Activated CD8-positive, alpha-beta memory T cell treated with anti-CD3 and anti-CD28 coated beads, Interleukin-2, amount 10 ng/mL, durations not matched to agents 7 days and 5 days (primary cell): ENCODE measurements at places on chromosomes 12 and 14.

DNA sequence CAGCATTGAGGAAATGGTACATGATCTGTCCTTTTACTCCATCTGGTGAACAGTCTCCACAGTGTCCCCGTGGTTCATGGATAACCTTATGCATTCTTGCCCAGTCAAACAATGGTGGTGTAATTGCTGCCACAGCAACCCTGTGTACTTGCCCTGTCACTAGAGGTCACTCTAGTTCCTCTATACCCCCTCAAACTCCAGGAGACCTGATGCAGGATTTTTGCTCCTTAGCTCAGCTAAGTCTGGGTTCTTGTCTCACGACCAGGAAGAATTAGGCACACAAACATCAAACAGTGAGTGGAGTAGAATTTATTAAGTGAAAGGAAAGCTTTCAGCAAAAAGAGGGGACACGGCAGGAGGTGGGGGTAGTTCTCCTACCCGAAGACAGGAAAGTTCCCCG is 24.7 kb upstream of the EEA1 start:
- H3K27me3 ChIP-seq = no peaks in the 10 kb centered on the region
- H3K4me3 ChIP-seq = no peak overlapping the region
- no peak for DNase-seq
- H3K36me3 ChIP-seq = no peaks in the 10 kb centered on the region
- H3K4me1 ChIP-seq = no peaks in the 10 kb centered on the region

- H3K27me3 ChIP-seq = no peaks in the 10 kb centered on the region
- H3K27ac ChIP-seq = peak overlapping the region; percentile 3
- peaks cover 14% of the 10 kb centered on the region for H3K36me3 ChIP-seq
- H3K4me1 ChIP-seq = peaks cover 23% of the 10 kb centered on the region
- peak; percentile 52 for DNase-seq
These were observed 1149.5 kb downstream of the BCL11B start for GRCh38 chr14:98122527-98122926.

DNA sequence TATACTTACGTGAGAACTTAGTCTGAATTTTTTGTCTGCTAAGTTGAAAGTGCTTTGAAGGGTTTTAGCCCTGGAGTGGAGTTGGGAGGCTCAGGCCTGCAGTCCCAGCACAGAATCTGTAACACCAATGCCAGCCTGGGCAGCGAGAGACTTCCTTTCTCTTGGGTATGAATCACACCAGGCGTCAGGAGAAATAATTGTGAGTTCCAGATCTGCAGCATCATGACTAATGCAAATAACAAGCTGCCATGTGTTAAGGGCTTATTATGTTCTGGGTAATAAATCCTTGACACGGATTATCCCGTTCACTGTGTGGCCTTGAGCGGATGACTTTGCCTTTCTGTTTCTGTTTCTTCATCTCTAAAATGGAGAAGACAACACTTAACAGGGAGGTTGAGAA is 70.6 kb downstream of the B4GALNT3 start:
- no peak overlapping the region for H3K27ac ChIP-seq
- no peaks in the 10 kb centered on the region for H3K27me3 ChIP-seq
- no peaks in the 10 kb centered on the region for H3K36me3 ChIP-seq
- H3K4me1 ChIP-seq = no peaks in the 10 kb centered on the region

- H3K4me1 ChIP-seq = no peaks in the 10 kb centered on the region
- DNase-seq = no peak
- no peaks in the 10 kb centered on the region for H3K36me3 ChIP-seq
- H3K27me3 ChIP-seq = no peaks in the 10 kb centered on the region
- no peak overlapping the region for H3K27ac ChIP-seq
- H3K4me3 ChIP-seq = no peak overlapping the region
These were observed 357.7 kb upstream of the FLRT2 start for GRCh38 chr14:85172290-85172689.

- DNase-seq = no peak
- peaks cover 32% of the 10 kb centered on the region for H3K4me1 ChIP-seq
- no peaks in the 10 kb centered on the region for H3K27me3 ChIP-seq
- H3K27ac ChIP-seq = peak overlapping the region; percentile 44
These were observed 12.3 kb downstream of the PPHLN1 start for GRCh38 chr12:42338280-42338679.

GRCh38 chr14:86722612-86723253 is 1192.8 kb downstream of the FLRT2 start:
- no peak for DNase-seq
- no peaks in the 10 kb centered on the region for H3K27me3 ChIP-seq
- no peak overlapping the region for H3K4me3 ChIP-seq
- no peaks in the 10 kb centered on the region for H3K4me1 ChIP-seq
- H3K36me3 ChIP-seq = no peaks in the 10 kb centered on the region
- H3K27ac ChIP-seq = no peak overlapping the region

DNA sequence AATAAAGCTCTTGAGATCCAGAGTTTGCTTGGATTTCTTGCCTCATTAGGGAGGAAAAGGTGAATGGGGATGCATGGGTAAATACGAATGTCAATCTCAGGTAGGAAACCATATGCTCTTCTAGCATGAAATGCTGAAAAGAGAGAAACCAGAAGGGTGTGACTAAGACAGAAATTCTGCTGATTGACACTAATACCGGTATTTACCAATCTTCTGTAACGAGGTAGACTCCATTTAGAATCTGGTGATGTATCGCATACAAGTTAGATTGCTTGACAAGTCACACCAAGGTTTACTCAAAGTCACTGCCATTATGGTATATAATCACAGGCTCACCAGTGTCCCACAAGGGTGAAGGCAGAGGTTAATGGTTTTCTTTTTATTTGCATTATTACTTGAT is 337.9 kb downstream of the NRXN3 start:
- H3K4me1 ChIP-seq = no peaks in the 10 kb centered on the region
- no peaks in the 10 kb centered on the region for H3K27me3 ChIP-seq
- H3K4me3 ChIP-seq = no peak overlapping the region
- H3K36me3 ChIP-seq = no peaks in the 10 kb centered on the region

DNA sequence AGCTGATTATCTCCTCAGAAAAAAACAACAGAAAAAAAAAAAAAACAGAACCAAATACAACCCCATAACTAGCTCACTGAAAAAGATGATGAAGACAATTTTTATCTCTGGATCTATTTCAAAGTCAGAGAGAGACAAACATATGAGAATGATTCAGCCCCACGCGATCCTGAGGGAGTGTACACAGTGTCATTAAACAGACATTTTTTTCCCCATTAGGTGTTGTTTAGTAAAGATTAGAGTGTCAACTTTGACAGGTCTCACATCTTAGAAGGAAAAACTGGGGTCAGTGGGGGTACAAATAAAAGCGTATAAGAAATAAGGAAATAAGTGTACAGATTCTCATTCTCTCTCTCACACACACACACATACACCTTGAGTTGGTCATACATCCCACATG is 635.4 kb downstream of the NRXN3 start:
- no peak for DNase-seq
- H3K27me3 ChIP-seq = no peaks in the 10 kb centered on the region
- H3K4me3 ChIP-seq = no peak overlapping the region

- H3K36me3 ChIP-seq = no peaks in the 10 kb centered on the region
- H3K27ac ChIP-seq = no peak overlapping the region
- peaks cover 4% of the 10 kb centered on the region for H3K27me3 ChIP-seq
- DNase-seq = no peak
These were observed 17.7 kb upstream of the STXBP6 start for GRCh38 chr14:25067600-25067999.

- peaks cover 53% of the 10 kb centered on the region for H3K27me3 ChIP-seq
- H3K4me1 ChIP-seq = peaks cover 1% of the 10 kb centered on the region
- no peak overlapping the region for H3K27ac ChIP-seq
These were observed 360.4 kb downstream of the MED13L start for GRCh38 chr12:115916910-115917668.

DNA sequence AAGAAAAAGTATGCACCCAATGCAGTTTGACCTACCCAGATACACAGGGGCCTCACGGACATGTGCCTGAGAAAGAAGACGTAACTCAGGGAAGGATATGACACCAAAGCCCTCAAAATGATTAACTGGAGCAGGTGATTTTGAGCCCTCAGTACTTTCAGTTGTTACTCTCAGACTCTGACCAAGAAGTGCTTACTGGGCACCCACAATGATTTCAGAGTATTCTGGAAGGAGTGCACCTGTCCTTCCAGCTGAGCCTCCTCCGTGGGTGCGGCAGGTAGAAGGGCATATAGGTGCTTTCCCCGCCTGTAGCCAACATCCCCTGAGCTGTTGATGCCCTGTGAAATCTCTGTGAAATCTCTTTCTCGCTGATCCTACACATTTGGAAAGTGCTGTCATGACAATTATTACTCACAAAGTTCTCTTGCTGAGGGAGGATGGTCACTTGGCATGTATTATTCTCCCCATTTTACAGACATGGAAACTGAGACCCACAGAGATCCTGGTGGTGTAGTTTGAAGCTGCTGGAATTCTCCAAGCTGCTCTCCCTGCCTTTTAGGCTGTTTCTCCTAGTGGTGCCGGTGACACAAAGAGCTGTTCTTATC is 154.3 kb upstream of the CCND2 start:
- peak overlapping the region; percentile 59 for H3K4me3 ChIP-seq
- peaks cover 61% of the 10 kb centered on the region for H3K4me1 ChIP-seq
- H3K27ac ChIP-seq = peak overlapping the region; percentile 89
- H3K36me3 ChIP-seq = no peaks in the 10 kb centered on the region
- peak; percentile 65 for DNase-seq

DNA sequence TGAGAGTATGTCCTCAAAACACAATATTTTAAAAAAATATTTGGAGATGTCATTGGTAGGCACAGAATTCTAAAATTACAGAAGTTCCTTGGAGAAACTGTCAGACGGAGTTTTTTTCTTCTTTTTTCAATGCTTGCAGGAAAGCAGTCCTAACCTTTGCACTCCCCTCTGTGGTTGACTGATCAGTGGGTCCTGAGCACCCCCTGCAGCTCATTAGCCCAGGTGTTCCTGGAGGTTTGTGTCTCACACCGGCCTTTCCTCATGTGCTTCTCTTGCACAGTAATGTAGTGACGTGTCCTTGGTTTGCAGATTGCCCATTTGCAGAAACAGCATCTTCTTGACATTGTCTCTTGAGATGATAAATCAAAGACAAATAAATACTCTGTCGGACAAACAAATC is 513.0 kb downstream of the TMEM121 start:
- H3K4me1 ChIP-seq = peaks cover 1% of the 10 kb centered on the region
- peaks cover 53% of the 10 kb centered on the region for H3K27me3 ChIP-seq
- no peak overlapping the region for H3K4me3 ChIP-seq
- H3K27ac ChIP-seq = no peak overlapping the region
- no peaks in the 10 kb centered on the region for H3K36me3 ChIP-seq

DNA sequence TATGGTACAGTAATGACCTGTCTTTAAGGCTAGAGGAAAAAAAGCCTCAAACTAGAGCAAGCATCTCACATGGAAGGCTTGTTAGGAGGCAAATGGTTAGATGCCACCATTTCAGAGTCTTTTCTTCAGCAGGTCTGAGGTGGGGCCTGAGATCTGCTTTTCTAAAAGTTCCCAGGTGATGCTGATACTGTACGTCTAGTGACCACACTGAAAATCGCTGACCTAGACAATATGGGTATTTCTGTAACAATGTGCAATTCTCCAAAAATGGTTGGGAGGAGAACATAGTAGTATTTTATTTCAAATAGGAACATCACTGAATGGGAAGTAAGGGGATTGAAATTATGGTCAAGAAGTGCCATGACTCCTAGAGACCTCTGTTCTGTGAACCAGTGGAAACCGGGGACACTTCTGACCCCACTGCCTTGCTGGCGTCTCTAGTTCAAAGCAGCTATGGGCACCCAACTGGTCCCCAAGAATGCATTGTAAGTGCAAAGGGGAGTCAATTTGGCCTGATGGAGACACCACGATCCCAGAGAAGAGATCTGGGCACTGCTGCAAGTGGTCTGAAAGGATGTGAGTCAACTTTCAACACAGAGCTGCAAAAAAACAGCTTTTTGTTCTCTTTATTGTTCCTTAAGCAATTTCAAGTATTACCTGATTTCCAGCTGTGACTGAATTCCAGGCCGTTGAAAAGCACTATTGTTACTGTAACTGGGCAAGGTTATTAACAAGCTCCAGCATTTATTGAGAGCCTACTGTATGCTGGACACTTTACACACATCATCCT is 54.4 kb upstream of the PLEKHG7 start:
- DNase-seq = no peak
- H3K27ac ChIP-seq = no peak overlapping the region
- H3K4me3 ChIP-seq = no peak overlapping the region
- peaks cover 8% of the 10 kb centered on the region for H3K4me1 ChIP-seq

DNA sequence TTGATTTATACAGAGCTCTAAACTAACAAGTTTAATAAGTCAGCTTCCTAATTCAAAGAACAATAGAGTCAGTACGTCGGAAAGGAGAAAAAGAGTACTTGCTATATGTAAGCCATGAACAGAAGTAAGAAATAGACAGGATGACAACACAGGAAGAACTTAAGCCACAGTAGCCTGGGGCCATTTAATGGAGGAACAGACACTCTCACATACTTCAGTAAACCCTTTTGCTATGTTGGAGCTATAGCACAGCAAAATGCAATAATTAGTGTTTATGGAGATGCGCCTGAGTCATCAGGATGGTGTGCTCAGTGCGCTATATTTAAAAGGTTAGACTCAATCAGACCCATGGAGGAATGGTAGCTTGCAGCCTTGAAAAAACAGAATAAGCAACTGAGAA is 61.0 kb downstream of the SRGAP1 start:
- no peaks in the 10 kb centered on the region for H3K36me3 ChIP-seq
- peaks cover 2% of the 10 kb centered on the region for H3K27me3 ChIP-seq
- DNase-seq = no peak
- no peak overlapping the region for H3K4me3 ChIP-seq
- no peak overlapping the region for H3K27ac ChIP-seq

DNA sequence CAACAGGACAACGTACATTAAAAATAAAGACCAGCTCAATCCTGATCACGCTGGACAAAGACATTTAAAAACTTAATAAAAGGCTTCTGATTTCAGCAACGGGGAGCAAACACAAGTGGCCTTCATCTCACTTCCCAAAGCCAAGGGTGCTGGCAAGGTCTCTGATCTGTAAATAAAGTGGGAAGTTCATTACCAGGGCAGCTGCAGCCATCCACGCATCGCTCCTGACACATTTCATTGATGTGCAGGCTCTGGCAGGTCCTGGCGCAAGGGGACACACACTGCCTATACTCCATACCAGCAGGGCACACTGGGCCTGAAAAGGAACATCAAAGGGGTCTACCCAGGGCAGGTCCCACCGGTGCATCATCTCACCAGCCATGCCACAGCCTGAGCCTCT is 51.0 kb downstream of the VWF start:
- H3K4me3 ChIP-seq = no peak overlapping the region
- H3K27me3 ChIP-seq = peaks cover 63% of the 10 kb centered on the region
- no peaks in the 10 kb centered on the region for H3K36me3 ChIP-seq
- DNase-seq = no peak
- H3K4me1 ChIP-seq = peaks cover 27% of the 10 kb centered on the region
- no peak overlapping the region for H3K27ac ChIP-seq

- H3K27ac ChIP-seq = no peak overlapping the region
- no peak for DNase-seq
- H3K4me3 ChIP-seq = no peak overlapping the region
- H3K4me1 ChIP-seq = no peaks in the 10 kb centered on the region
- H3K36me3 ChIP-seq = no peaks in the 10 kb centered on the region
These were observed 68.8 kb downstream of the SLC24A4 start for GRCh38 chr14:92391726-92392125.
